NCI-H1092 (cell line): ENCODE measurements at places on chromosomes 7 and 10.

GRCh38 chr7:134763960-134764359, 15.5 kb upstream of the CALD1 start:
- no peak for DNase-seq

DNA sequence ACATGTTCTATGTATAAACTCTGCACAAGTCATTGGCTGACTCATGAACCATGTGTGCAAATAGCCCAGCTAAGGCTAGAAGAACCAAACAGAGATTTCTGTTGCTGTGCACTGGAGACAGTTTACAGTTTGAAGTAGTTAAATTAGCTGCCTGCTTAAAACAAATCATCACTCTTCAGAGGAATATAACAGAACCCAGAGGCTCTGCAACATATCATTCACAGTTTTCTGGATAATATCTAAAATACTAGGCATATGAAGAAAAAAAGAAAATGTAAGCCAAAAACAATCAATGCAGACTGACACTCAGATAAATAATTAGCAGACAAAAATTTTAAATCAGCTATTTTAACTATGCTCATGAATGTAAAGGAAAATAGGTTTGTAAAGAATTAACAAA, 23.6 kb upstream of the FAM204A start:
- no peak for DNase-seq

GRCh38 chr10:47190802-47191450, 109.1 kb upstream of the GDF10 start:
- no peak for DNase-seq

DNA sequence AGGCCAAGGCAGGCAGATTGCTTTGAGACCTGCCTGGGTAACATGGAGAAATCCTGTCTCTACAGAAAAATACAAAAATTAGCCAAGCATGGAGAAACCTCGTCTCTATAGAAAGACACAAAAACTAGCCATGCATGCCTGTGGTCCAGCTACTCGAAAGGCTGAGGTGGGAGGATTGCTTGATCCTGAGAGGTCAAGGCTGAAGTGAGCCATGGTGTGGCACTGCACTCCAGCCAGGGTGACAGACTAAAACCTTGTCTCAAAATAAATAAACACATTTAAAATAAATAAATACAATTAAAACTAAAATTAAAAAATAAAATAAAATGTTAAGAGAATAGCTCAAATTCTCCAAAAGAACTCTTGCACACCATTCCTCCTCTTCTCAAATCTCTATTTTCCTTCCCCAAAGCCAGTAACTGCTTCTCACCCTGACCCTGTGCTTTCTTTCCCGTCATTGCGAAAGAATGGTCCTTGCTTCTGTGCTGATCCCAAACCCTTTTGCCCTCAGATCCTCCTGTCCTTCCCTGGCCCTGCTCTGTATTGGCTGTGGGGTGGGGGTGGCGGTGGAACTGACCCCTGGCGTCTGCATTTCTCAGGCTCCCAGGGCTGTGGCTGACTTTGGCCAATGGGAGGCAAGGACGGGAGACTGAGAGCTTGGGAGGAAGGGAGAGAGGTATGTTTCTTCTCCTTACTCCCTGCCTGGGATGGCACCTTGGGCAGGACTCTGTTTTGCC, 12.4 kb downstream of the SRGN start:
- DNase-seq, result no peak

DNA sequence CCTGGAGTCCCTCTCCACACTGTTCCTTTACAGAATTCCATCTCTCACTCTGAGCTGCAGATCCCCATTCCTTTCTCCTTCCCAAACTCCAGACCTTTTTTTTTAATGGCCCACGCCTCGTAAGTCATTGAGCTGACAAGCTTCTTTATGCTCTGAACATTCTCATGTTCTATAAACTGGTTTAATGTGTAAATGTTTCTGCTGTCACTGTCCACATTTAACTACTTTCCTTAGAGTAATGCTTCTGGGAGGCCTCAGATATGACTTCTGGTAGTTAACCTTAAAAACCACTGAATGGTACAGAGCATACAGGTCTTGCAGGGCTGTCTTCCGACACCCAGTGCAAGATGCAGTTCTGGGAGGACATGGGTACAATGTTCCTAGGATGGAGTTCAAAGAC, 71.1 kb upstream of the CAMK2B start:
- no peak for DNase-seq

- no peak for DNase-seq
Measured at GRCh38 chr10:96675846-96676245, 44.5 kb downstream of the PIK3AP1 start.

DNA sequence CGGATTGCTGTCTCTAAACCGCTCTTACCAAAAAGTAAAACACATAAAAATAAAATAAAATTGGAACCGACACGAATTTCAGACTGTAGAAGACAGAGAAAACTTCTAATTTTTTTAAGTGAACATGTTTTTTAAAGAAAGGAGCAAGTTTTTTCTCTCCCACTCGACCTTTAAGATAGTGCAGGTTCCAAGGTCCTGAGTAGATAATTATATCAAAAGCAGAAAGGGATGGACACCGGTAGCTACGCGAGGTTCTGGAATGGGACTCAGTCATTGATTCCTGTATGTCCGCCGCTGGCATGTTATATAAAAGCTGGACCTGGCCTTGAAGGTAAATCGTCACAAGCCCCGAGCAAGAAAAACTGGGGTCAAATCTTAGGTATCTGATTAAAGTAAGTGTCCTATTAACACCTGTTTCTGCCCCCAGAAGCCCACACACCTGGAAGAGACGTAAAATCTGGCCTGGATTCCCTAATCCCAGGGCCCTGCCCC, 462 bp upstream of the CISD1 start:
- DNase-seq, result no peak

GRCh38 chr7:150993511-150993910, 2.7 kb downstream of the NOS3 start:
- no peak for DNase-seq

GRCh38 chr7:5302577-5302976, 19.8 kb downstream of the SLC29A4 start:
- DNase-seq, result no peak

GRCh38 chr7:351256-351655, 61.3 kb downstream of the FOXL3 start:
- no peak for DNase-seq

DNA sequence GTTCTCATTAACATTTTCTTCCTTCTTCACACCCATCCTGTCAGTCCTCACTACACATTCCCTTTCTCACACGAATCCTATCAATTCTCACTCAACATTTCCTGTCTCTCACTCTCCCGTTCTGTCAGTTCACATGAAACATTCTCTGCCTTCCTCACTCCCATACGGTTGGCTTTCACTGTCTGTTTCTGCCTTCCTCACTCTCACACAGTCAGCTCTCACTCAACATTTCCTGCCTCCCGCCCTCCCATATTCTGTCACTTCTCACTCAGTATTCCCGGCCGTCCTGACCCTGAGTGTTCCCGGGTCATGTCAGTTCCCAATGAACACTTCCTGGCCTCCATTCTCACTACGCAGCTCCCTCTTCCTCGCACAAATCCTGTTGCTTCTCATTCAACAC, 61.5 kb downstream of the DYNC2I1 start:
- DNase-seq, result no peak

- DNase-seq, result no peak
Measured at GRCh38 chr10:70991140-70992124, 103.1 kb upstream of the PCBD1 start.
